Stimulated activated CD4-positive, alpha-beta T cell treated with anti-CD3 and anti-CD28 coated beads, Interleukin-1b, Interleukin-23, amount 100 ng/mL, for 1 hour (primary cell): ENCODE measurements at places on chromosomes 16 and 17.

DNA sequence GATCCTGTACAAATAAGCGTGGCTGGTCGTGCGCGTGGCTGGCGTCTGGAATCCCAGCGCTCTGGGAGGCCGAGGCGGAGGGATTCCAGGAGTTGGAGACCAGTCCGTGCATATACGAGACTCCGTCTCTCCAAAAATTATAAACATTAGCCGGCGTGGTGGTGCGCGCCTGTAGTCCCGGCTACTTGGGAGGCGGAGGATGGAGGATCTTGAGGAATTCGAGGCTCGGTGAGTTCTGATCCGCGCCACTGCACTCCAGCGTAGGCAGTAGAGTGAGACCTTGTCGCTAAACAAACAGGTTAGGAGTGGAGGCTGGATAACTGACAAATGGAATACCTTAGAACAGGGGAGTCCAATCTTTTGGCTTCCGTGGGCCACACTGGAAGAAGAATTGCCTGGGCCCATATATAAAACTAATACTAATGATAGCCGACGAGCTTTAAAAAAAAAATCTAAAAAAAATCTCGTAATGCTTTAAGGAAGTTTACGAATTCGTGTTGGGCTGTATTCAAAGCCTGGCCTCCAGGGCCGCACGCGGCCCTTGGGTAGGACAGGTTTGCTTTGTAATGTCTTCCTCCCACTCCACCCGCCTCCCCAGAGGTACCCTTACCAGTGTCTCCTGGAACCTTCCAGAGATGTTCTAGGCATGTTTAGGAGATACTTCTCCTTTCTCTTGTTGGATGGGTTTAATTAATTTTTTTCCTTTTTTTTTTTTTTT lies 909 bp upstream of the RSL1D1 start:
- no peak for DNase-seq

DNA sequence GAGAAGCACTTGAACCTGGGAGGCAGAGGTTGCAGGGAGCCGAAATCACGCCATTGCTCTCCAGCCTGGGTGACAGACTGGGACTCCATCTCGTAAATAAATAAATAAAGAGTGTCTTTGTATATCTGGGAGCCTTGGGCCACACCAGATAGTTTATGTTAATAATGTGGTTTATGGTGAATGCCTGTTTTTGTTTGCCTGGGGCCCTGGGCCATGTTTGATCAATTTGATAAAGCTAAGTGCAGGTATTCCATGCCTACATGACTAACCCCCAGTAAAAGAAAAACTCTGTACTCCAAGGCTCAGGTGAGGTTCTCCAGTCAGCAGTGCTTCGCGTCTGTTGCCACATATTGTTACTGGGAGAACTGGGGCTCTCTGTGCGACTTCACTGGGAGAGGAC lies 15.1 kb downstream of the SCIMP start:
- DNase-seq, result no peak

GRCh38 chr16:8907096-8907495 lies 24.9 kb downstream of the LITAFD start:
- no peak for DNase-seq

DNA sequence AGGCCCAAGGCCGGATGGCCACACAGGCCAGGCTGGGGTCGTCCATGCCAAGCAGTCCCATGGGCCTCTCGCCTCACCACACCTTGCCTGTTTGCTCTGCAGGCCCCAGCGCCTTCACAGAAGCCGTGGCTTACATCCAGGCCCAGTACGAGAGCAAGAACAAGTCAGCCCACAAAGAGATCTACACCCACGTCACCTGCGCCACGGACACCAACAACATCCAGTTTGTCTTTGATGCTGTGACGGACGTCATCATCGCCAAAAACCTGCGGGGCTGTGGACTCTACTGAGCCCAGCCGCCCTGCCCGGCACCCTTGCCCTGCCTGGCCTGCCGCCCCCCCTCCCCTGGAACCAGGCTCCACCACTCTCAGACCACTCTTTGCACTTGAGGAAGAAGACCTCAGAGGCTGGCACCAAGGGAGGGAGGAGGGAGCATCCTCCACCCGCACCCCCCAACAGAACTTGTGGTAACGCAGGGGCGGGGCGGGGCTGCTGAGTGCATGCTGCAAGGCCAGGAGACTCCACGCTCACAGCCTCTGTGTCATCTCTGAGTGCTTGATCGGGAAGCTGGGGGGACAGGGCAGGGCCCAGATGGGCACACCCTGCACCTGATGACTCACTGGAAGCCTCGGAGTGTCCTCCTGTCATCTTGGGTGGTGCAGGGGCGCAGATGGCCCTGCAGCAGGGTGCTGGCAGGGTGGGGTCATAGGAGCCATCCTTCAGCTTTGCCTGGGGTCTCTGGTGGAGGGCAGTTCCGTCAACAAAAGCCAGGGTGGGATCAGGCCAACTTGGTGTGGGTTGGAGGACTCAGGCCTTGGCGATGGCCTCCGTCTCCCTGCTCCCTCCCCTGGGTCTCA lies 81.5 kb downstream of the AMFR start:
- DNase-seq, result no peak

DNA sequence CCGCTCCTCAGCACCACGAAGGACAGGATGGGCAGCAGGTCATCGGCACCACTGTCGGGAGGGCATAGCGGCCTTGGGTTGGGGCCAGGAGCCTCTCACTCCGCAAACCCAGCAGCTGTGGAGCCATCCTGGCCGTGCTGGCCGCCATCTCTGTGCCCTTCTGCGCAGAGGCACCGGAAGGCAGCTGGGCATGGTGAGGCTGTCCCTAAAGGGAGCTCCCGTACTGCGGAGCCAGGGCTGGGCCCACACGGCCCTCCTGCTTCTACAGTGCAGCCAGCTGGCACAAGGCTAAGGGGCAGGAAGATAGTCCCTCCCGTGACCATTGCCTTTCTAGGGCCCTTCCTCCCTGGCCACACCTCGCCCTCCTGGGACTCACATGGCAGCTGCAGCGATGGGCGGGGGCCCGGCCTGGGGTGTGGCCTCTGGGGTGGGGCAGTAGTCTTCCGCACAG lies 7.0 kb upstream of the SPATA2L start:
- DNase-seq, result no peak

DNA sequence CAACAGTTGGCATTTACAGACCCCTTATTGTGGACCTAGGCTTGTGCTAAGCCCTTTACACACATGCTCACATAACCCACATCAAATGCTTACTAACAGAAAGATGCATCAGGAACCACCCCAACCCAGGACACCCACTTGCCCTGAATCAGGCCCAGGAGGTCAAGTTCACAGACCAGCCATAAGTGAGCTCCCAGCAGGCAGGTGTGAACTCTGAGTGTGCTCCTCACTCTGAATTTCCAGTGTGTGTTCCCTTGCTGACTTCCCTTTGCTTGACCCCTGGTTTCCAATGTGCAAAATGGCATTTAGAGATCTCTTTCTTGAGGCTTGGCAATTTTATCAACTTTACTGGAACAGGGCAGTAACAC lies 87.0 kb downstream of the BMERB1 start:
- no peak for DNase-seq

- no peak for DNase-seq
Observed at GRCh38 chr16:63467513-63467912, 1431.3 kb upstream of the CDH8 start.

- no peak for DNase-seq
Observed at GRCh38 chr16:2956579-2956956, 7.5 kb upstream of the KREMEN2 start.

- no peak for DNase-seq
Observed at GRCh38 chr17:50458701-50459676, 9.7 kb downstream of the CHAD start.

- DNase-seq, result no peak
Observed at GRCh38 chr17:66357037-66357436, 54.6 kb downstream of the PRKCA start.

GRCh38 chr16:3015865-3016521 lies 2.0 kb downstream of the CLDN6 start:
- no peak for DNase-seq

DNA sequence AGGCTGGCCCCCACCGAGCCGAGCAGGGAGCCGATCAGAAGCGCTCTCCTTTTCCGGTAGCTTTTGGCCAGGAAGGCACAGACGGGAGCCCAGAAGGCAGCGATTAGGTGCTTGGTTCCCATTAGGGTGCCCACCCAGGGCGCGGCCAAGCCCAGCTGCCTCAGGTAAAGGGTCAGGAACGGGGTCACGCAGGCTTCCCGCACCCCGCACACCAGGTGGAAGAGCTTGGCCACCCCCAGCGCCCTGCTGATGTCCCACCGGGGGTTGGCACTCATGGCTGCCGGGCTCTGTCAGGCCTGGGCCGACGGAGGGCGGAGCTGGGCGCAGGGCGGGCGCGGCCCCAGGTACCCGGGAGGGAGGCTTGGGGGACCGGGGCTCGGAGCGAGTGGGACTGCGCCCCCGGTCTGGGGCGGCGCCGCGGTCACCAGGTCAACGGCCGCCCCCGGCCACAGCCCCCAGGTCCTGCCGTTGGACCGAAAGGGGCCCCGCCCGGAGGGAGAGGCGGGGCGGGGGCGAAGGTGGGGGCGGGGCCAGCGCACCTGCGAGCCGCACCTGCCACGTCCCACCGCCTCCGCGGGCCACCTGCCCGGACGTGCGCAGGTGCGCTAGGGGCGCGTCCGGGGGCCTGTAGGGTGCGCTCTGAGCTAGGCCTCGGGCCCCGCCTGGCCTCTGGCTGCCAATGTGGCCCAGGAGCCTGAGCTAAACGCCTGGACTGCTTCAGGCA lies at the start of gene MFSD6L:
TSS of gene MFSD6L (minus strand) at position 520 of the 724 bp plus-strand sequence. CDS start at position 275, 245 bp downstream.
- DNase-seq, result no peak

GRCh38 chr17:60554377-60554788 lies 28.3 kb upstream of the APPBP2 start:
- no peak for DNase-seq

DNA sequence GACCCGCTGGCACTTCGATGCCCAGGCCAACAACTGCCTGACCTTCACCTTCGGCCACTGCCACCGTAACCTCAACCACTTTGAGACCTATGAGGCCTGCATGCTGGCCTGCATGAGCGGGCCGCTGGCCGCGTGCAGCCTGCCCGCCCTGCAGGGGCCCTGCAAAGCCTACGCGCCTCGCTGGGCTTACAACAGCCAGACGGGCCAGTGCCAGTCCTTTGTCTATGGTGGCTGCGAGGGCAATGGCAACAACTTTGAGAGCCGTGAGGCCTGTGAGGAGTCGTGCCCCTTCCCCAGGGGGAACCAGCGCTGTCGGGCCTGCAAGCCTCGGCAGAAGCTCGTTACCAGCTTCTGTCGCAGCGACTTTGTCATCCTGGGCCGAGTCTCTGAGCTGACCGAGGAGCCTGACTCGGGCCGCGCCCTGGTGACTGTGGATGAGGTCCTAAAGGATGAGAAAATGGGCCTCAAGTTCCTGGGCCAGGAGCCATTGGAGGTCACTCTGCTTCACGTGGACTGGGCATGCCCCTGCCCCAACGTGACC lies 5.0 kb downstream of the WFIKKN2 start:
- no peak for DNase-seq

DNA sequence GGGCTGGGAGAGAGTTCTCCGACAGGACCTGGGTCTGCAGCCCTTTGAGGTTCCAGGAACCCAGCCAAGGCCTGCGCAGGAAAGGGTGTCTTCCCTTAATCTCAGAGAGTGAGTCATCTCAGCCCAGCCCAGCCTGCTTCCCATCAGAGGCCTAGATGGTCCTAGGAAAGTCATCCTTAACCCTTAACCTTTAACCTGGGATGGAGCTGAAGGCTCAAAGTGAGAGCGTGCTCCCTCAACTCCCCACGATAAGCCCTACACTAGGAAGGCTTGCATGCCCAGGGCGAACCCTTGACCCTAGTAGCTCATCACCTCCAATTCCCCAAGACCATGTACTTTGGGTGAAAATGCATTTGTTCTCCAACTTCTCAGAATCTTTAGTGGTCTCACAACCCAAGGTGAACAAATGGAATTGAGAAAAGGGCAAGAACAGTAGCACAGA lies 4.8 kb upstream of the ATXN7L3 start:
- no peak for DNase-seq

GRCh38 chr16:1174477-1175357 lies 21.8 kb downstream of the CACNA1H start:
- DNase-seq, result no peak

GRCh38 chr16:82535262-82535661 lies 91.5 kb upstream of the CDH13 start:
- no peak for DNase-seq

DNA sequence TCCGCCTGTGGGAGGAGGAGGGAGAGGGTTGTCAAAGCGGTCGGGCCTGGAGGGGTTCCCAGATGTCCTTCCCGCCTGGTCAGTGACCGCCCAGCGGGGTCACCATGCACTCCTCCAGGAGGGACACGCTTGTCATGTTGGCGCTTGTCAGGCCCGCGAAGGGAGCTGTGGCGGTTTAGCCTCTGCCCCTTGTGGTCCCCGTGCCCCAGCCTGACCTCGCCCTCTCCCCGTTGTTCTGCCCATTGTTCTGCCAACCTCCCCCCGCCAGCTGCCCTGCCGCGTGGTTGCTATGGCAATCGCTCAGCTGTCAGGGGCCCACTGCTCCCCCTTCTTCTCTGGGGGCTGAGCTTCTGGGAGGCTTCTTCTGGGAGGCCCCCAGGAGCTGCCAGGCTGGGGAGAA lies 146.4 kb upstream of the CIBAR2 start:
- DNase-seq, result no peak

GRCh38 chr16:79500866-79501265 lies 99.7 kb downstream of the MAF start:
- no peak for DNase-seq

GRCh38 chr17:27562777-27563455 lies 68.1 kb upstream of the LGALS9 start:
- DNase-seq, result no peak

- no peak for DNase-seq
Observed at GRCh38 chr16:794853-795466, 5.6 kb downstream of the GNG13 start.

- DNase-seq, result no peak
Observed at GRCh38 chr16:23274968-23275367, 27.1 kb upstream of the SCNN1B start.

GRCh38 chr16:77949445-77949844 lies 72.9 kb upstream of the CLEC3A start:
- no peak for DNase-seq

DNA sequence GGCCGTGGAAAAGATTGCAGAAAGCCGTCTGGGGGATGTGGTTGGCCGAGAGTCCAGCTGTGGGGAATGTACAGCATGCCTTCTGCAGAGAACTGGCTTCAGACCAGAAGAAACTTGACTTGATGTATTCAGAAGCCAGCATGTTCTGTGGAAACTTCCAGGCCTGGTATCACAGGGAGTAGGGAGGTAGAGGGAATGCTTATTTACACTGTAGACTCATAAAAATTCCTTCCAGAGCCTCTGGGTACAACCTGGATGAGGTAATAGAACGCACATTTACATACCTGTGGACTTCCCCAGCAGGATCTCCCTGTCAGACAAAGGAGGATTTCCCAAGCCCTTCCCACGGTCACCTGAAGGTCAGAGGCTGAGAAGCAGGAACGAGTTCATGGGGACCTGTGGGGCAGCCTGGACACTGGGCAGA lies 11.8 kb upstream of the GAS7 start:
- no peak for DNase-seq

DNA sequence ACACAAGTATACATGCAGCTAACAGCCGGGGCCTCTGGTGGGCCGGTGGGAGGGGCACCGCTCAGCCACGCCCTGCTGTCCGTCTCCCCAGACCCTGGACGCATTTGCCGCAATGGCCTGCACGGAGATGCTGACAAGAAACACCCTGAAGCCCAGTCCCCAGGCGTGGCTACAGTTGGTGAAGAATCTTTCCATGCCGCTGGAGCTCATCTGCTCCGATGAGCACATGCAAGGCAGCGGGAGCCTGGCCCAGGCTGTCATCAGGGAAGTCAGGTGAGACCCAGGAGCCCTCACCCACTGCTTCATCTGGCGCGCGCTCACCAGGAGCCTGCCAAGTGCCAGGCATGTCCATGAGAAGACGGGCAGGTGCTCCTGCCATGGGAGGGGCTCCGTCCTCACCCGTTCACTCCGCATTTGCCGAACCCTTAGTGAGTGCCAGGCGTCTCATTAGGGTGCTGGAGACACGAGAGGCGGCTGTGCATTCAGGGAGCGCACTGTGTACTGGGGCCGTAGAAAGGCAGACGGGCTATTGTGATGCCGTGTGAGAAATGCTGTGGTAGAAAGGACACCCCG lies 51.4 kb upstream of the ENDOV start:
- no peak for DNase-seq
